KBM-7 (cell line): ENCODE measurements at places on chromosomes 12 and 14.
A peak's percentile ranks its signal among the peaks of the same experiment; 100 is the strongest.

- DNase-seq: peak; percentile 38
Observed at GRCh38 chr12:46933947-46934346, 108.2 kb upstream of the SLC38A4 start.

DNA sequence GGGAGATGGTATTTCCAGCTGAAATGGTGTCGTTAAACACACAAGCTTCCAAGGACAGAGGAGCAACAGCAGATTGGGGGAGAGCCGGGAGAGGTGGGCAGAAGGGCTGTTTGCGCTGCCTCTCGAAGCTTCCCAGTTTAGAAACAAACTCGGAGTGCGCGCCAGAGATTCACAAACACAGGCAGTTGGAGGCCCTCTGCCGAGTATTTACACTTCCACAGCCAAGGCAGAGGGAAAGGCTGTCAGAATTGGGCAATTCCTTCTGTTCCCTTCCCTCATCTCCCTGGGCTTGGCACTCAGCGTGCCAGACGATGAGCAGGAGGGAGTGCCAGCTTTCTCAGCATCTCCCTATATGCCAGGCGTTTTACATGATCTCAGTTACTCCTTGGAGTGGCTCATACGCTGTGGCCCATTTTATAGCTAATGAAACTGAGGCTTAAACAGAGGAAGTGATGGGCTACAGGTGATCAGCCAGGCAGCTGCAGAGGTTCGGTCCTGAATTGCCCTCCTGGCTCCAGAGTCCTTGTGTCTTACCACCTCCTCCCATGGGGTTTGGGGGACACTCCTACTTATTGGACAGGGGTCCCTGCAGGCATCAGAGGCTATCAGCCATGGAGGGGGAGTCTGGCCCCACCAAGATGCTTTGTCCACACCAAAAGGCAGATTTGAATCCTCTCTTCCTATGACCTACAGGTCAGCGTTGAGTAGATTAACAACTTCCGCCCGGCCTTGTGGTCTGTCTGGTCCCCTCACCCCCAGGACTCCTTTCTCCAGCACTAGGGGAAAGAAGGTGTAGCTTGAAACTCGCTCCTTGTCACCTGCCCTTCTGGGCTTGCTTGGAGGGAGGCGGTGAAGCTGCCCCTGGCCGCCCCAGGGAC is 3.1 kb downstream of the FAM222A start:
- no peak for DNase-seq

DNA sequence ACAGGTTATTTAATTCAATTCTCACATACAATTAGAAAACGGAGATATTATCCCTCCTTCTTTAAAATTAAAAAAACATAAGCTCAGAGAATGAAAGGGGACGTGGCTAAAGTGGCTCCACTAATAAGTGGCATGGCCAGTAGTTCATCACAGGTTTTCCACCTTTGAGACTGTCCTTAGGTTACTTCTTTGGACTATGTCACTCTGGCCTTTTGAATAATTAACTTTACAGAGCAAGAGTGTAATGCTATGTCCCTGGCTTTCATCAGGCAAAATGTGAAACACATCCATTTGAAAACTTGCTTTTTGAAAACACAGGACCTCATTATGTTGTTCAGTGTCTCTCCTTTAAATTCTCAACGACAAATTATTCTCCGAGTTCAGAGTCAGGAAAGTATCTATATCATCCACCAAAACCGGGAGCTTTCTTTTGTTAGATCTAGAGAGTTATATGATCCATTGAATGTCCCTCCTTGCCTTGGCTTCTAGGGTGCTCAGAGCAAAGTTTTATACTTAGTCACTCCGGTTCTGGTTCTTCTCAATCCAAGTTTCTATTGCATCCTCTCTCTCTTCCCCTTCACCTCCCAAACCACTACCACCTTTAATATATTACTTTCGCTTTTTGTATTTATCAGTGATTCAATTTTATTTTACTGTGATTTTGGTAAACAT is 43.0 kb upstream of the BTG1 start:
- no peak for DNase-seq

- no peak for DNase-seq
Observed at GRCh38 chr14:60093080-60093479, 1.4 kb downstream of the PCNX4 start.

DNA sequence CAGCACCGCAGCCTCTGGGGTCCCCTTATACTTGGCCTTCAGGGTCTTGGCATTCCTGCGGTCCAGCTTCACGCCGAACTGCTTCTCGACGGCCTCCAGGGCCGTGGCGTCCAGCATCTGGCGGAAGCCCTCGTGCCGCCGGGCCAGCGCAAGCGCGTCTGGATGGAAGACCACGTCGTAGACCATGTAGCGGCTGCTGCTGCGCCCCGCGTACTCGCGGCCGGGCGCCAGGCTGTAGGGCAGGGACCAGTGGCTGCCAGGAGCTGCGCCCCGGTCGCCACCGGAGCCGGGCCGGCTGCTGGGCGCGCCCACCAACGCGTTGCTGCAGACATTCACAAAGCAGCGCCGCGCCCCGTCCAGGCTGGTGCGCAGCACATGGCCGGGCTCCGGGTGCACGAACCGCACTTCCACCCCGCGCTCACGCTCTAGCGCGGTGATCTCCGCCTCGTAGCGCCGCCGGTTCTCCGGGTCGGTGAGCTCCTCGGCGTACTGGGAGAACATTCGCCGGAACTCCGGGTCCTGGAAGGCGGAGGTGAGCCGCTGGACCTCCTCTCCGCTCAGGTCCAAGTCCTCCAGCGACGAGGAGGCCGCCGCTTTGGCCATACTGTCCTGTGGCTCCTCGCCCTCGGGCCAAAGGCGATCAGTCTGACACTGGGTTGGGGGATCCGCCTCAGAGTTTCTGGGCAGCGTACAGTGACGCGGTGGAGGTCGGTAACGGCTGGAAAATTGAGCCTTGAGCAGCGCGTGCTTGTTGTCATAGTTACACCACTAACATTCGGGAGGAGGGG is at the start of gene DNAAF2:
Gene DNAAF2, minus strand, starts transcription at position 698 of the 788 bp plus-strand sequence. Its CDS starts 95 bp downstream, at position 603.
- peak; percentile 80 for DNase-seq

DNA sequence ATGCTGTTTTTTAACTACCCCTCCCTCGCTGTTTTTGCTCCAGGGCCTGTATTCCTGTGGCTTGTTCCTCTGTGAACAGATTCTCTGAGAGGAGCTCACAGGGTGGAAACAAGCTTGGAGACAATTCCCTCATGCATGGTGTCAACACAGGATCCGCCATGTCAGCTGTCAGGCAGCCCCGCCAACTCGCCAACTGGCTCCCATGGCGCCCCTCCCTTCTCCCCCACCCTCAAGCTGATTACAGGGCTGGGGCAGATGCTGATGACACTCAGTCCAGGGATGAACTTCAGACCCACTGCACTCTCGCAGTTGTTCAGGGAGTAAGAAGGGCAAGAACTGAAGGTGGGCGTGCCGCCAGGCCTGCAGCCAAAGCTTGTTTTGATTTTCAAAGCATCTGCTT is 229.9 kb downstream of the NTF3 start:
- DNase-seq: no peak

GRCh38 chr14:49946320-49947141 is 53.6 kb downstream of the ARF6 start:
- no peak for DNase-seq

GRCh38 chr12:157644-158043 is 56.3 kb downstream of the SLC6A12 start:
- DNase-seq: no peak

- no peak for DNase-seq
Observed at GRCh38 chr14:23537351-23538049, 14.1 kb downstream of the ZFHX2 start.

- DNase-seq: peak; percentile 52
Observed at GRCh38 chr12:4270831-4271716, 2.5 kb upstream of the CCND2 start.

- no peak for DNase-seq
Observed at GRCh38 chr12:110880651-110881050, 33.9 kb downstream of the CCDC63 start.

GRCh38 chr12:8906266-8907180 is 7.8 kb upstream of the PHC1 start:
- no peak for DNase-seq

- DNase-seq: no peak
Observed at GRCh38 chr12:81080431-81080983, 2.6 kb downstream of the ACSS3 start.

DNA sequence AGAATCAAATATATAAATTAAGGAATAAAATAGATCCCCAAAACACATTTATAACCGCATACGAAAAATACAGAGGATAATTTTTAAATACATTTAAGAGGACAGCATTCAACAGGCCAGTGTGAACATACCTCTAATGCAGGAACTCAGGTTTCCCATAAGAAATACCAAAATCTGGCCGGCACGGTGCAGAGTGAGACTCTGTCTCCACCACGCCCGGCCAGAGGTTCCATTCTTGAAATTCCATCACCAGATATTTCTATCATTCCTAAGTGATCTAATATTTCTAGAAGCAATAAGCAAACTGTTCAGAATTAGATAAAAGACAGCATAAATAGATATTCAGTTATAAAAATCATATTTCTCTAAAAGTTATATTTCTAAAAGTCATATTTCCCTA is 30.2 kb upstream of the OASL start:
- no peak for DNase-seq

- no peak for DNase-seq
Observed at GRCh38 chr14:30355431-30355913, 203.5 kb upstream of the G2E3 start.

DNA sequence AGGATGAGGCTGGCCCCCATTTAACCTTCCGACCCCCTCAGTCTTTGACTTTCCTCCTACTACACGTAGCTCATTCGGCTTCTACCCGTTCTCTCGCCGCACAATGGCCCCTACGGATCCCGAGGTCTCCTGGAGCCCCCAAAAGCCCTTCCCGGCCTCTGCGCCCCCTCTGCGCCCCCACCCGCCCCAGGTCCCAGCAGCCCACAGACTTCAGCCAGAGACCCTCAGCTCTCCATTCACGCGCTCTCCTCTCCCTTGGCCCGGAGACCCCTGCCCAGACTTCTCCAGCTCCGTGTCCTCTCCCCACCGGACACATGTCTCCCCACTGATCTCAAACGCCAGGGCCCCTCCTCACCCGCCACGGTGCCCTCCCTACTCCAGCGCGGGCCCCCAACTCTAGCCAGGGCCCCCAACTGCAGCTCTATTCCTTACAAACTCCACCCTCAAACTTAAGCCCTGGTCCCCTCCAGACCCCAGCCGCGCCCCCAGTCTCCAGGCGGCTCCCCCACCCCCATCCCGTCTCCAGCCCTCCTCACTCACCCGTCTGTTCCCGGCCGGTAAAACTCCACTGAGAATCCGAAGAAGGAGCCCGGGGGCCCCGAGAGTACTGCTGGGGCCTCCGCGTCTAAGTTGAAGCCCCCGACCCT is 502 bp downstream of the ITGA5 start:
- DNase-seq: no peak

- DNase-seq: peak; percentile 40
Observed at GRCh38 chr14:102629808-102630350, 37.4 kb downstream of the RCOR1 start.

GRCh38 chr12:79299447-79300198 is 391.1 kb downstream of the PAWR start:
- DNase-seq: no peak

DNA sequence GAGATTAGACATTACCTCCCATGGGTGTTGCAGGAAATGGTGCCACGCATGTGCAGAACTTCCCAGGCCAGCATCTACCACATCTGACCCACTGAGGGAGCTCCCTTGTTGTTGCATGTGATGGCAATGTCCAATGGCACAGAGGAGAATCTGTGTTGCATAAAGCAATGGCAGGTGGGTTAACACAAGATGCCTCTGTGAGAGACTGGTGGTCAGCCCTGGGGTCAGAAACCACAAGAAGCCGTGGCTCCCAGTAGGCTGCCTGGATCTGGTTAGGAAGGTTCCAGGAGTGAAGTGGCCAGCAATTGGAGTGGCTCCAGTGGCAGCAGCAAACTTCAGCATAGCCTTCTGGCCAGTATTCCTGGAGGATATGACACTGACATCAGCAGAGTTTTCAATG is 65.9 kb upstream of the HMGA2 start:
- DNase-seq: no peak

- DNase-seq: no peak
Observed at GRCh38 chr12:58252914-58253313, 311.5 kb downstream of the ATP23 start.

GRCh38 chr14:102754370-102755262 is 22.6 kb upstream of the TRAF3 start:
- DNase-seq: no peak

GRCh38 chr14:65192686-65193085 is 90.4 kb upstream of the MAX start:
- no peak for DNase-seq

DNA sequence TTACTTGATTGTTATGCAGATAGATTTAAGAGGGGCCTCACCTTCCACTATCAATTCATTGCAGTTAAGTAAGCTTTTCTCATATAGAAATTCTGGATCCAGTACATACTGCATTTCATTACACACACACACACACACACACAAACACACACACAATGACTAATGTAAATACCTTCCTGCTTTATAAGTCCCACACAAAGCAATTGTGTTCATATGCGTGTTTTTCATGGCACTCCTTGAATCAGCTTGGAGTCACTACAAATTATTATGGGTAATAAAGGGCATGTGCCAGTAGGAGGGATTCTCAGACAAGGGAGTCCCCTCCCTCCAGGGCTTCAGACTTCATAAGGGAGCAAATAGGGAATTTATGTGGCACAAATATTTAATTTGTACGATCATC is 4.5 kb downstream of the MIPOL1 start:
- DNase-seq: no peak
